CD4-positive, alpha-beta T cell treated with Interleukin-17A for 1 hour (primary cell): ENCODE measurements at places on chromosomes 11 and 22.

DNA sequence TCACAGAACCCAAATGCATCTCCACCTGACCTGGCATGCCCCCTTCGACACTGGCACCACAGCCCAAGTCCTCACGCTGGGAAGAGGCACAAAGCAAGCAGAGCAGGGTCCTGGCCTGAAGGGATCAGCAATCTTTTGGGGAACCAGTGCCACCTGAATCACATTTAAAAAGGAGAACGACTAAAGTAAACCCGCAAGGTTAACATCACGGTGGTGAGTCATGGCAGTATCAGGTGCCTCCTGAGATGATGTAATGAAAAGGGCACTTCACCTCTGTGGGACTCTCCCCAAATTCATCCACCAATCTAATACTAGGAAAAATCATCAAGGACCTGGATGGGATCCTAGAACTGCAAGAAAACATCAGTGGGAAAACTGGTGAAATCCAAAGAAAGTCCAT is 44.9 kb downstream of the PACSIN2 start:
- DNase-seq: no peak

DNA sequence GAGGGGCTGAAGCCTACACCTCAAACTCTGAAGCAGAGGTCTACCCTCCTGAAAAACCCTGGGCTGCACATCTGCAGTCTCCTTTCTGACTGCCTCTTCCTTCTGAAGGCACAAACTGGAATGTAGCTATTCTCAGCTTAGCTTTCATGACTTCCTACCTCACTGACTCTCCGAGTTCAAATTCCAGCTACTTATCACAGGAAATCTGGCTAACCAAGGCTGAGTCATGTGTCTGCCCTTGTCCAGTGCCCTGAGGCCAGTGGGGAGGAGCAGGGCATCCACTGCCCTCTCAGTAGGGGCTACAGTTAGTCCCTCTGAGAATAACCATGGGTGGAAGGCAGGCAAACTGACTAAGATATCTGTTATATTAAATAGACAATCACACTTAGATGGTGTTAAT is 29.2 kb downstream of the PDGFD start:
- DNase-seq: no peak

GRCh38 chr11:69588270-69588669 is 52.7 kb upstream of the CCND1 start:
- no peak for DNase-seq

GRCh38 chr11:92855607-92856405 is 113.6 kb upstream of the MTNR1B start:
- DNase-seq: no peak

- DNase-seq: no peak
These were observed at the start of gene PNPLA5 for GRCh38 chr22:43891360-43892182. Gene PNPLA5, minus strand, starts transcription at chr22:43892013. Its CDS starts 133 bp downstream, at chr22:43891880.
